Fibroblast of villous mesenchyme (primary cell): ENCODE measurements at places on chromosomes 12 and 14. TPM values are rescaled to one million over a fixed set of nuclear protein-coding genes. Genes with fewer than 3 reads are reported as not detected.

DNA sequence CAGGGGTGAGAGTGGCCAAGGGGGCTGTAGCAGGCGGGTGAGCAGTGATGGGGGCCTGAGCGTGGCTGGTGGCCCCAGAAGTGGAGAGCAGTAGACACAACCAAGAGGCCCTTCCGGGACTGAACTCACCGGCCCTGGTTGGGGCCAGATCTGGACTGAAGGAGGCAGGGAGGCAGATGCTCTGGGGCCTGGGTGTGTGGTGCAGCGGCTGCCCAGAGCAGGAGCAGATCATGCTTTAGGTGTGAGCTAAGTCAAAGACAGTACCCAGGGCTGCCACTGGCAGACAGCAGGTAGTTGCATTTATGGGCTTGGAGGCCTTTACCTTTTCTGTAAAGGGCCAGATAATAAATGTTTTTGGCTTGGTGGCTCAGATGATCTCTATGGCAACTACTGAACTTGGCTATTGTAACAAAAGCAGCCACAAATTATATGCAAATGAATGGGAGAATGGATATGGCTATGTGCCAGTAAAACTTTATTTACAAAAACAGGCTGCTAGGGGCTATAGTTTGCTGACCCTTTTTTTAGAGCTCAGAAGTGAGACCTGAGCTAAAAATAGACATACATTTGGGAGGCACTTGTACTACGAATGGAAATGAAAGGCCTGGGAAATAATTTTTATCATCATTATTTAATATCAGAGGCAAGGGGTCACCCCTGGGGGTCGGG is 25.6 kb downstream of the SETD1B start:
- DNase-seq = no peak

DNA sequence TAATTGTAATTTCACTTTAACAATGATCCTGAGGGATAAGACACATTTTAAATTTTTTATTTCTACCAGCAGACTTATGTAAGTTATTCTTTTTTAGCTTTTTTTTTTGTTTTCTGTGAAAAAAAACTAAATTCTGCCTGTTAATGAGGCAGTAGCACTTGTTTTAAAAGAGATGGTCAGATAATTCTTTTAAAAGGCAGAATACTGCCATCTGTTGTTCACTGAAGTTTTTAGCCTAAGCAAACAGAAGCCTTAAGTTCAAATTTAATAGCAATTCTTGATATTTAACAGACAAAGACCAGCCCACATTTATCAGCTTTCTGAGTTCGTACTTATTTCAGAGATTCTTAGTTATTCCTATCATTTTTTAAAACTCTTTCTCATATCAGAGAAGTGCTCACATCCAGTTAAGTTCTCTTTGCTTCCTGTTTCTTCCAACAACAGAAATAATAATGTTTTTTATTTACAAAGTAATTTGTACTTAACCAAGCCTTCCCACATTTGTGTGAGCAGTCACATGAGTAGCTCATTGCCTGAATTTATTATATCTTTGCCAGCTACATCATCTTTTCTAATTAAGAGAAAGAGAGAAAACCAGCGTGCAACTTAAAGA is 93.4 kb upstream of the SLCO1C1 start:
- peak; percentile 58 for DNase-seq

Gene AKAP5
- total RNA-seq = 1.9 and 3.0 TPM in 2 replicates

Gene NTF3
- 2.2 and 7.4 TPM in 2 replicates for total RNA-seq

- DNase-seq = no peak
These were observed 6.9 kb upstream of the NUDT14 start for GRCh38 chr14:105187935-105188524.

Gene SERPINA9
- not detected in 2 replicates for total RNA-seq

GRCh38 chr14:55832122-55832911 is 252.3 kb downstream of the KTN1 start:
- DNase-seq = no peak

- DNase-seq = peak; percentile 85
These were observed 1.0 kb downstream of the NCOR2 start for GRCh38 chr12:124566161-124566996.

Gene GARIN6
- not detected in 2 replicates for total RNA-seq

GRCh38 chr12:65308601-65309071 is 30.2 kb downstream of the MSRB3 start:
- no peak for DNase-seq

GRCh38 chr14:50520947-50521815 is 11.2 kb downstream of the MAP4K5 start:
- peak; percentile 80 for DNase-seq

- no peak for DNase-seq
These were observed 46.2 kb downstream of the DPF3 start for GRCh38 chr14:72847721-72848120.

Gene RHEBL1
- total RNA-seq = 0.64 and 0.86 TPM in 2 replicates

Gene ACSS3
- 20.3 and 26.8 TPM in 2 replicates for total RNA-seq

Gene KRT74
- not detected in 2 replicates for total RNA-seq

DNA sequence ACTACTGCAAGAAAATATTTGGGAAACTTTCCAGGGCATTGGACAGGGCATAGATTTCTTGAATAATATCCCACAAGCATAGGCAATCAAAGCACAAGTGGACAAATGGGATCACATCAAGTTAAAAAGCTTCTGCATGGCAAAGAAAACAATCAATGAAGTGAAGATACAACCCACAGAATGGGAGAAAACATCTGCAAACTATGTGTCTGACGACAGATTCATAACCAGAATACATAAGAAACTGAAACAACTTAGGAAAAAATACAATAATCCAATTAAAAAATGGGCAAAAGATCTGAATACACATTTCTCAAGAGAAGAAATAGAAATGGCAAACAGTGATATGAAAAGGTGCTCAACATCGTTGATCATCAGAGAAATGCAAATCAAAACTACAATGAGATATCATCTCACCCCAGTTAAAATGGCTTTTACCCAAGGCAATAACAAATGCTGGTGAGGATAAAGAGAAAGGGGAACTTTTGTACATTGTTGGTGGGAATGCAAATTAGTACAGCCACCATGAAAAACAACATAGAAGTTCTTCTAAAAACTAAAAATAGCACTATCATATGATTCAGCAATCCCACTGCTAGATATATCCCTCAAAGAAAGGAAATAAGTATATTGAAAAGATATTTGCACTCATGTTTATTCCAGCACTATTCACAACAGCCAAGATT is 33.8 kb upstream of the ATP2B1 start:
- DNase-seq = no peak

GRCh38 chr12:18998343-18999261 is 130.9 kb upstream of the PLEKHA5 start:
- peak; percentile 60 for DNase-seq

- no peak for DNase-seq
These were observed 52.7 kb upstream of the NR2C1 start for GRCh38 chr12:95126076-95126475.

DNA sequence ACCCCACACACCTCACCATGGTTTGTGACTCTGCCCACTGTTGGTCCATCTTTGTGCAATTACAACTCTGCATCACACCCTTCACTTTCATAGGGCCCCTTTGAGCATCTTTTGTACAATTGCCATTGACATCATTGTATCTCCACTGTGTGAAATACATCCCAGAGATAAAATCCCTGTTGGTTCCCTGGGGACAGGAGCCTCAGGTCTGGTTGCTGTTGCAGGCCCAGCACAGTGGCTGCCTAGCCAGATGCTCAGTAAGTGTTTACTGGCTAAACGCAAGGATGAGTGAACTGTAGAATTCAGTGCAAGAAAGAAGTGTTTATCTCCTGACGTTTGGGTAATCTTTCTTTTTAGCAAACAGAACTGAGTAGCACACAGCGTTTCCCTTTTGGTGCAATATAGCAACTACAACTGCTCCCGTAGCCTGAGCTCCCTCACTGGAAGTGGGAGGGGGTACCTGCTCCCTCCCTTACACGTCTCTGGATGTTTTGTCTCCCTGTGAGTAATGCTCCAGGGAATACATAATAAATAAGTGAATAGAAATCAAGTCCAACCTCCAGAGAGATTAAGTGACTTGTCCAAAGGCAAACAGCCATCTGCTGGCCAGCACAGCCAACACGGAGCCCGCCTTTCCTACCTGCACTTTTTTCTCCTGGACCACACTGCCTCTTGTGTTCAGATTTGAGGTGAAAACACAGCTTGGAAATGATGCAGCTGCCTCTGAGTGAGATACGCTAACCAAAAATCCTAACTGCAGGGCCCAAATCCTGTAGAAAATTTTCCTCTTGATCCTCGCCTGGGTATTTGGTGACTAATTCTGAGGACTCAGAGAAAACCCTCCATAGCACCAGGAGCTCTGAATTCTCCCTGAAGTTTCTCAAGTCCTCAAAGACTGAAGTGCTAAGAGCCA is 27.4 kb downstream of the GALNT16 start:
- peak; percentile 3 for DNase-seq

Gene MYF6
- total RNA-seq = not detected in 2 replicates

Gene TC2N
- 0.97 and 1.3 TPM in 2 replicates for total RNA-seq

Gene ADAM21
- total RNA-seq = under 0.01 and 0.43 TPM in 2 replicates

DNA sequence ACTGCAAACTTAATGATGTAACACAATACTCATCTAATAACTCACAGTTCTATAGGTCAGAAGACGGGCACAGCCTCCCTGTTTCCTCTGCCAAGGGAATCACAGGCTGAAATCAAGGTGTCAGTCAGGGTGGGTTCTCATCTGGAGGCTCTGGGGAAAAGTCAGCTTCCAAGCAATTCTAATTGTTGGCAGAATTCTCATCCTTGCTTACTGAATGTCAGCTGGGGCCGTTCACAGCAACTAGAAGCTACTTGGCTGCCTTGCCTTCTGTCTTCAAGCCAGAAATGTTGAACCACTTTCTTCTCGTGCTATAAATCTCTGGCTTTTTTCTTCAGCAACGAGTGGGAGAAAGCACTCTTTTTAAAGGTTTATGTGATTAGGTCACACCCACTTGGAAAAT is 80.1 kb upstream of the PDZRN4 start:
- no peak for DNase-seq

Gene MYF5
- total RNA-seq = not detected in 2 replicates

- no peak for DNase-seq
These were observed 14.5 kb upstream of the NAV3 start for GRCh38 chr12:77816196-77816595.

Gene CCDC38
- not detected in 2 replicates for total RNA-seq

DNA sequence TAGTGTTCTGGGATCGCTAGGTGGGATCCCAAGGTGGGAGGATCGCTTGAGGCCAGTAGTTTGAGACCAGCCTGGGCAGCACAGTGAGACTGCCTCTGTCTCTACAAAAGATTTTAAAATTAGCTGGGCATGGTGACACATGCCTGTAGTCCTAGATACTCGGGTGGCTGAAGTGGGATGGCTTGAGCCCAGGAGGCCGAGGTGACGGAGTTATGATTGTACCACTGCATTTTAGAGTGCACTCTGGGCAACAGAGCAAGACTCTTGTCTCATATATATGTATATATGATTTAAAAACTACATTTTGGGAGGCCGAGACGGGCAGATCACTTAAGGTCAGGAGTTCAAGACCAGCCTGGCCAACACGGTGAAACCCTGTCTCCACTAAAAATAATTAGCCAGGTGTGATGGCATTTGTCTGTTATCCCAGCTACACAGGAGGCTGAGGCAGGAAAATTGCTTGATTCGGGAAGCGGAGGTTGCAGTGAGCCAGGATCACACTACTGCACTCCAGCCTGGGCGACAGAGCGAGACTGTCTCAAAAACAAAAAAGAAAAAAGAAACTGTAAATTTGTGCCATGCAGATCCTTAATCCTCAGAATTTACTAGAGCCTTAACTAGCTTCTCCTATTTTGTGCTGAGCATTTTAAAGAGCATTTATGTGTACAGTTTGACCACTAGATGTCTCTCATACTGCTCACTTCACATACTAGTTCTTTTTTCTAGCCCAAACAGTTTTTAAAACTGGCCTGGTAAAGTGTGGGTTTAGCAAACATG is 114.8 kb downstream of the MON2 start:
- DNase-seq = peak; percentile 68

DNA sequence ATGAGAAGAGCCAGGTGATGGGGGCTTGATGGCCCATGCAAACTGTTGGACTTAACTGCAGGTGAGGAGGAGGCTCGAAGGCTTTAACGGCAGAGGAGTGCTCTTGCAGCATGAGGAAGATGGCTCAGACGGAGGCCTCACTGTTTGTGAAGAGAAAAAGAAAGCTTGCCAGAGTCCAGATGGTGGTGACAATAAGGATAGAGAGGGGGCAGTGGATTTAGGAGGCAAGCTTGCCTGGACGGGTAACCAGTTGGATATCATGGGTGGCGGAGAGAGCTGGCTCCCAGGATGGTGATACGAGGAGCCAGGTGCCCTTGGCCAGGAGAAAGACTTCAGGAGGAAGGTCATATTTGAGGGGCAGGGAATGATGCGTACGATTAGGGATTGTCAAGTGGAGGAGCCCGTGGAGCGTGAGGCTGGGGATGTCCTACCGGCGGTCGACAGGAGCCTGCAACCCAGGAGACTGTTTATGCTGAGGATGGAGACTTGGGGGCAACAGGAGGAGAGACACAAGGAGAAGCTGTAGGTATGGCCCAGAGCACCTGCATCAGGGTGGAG is 71.8 kb downstream of the CACNA1C start:
- no peak for DNase-seq

- DNase-seq = peak; percentile 85
These were observed at the start of gene PAWR for GRCh38 chr12:79690638-79691510. PAWR (minus strand) TSS chr12:79690964; CDS start chr12:79690244, 720 bp downstream.

DNA sequence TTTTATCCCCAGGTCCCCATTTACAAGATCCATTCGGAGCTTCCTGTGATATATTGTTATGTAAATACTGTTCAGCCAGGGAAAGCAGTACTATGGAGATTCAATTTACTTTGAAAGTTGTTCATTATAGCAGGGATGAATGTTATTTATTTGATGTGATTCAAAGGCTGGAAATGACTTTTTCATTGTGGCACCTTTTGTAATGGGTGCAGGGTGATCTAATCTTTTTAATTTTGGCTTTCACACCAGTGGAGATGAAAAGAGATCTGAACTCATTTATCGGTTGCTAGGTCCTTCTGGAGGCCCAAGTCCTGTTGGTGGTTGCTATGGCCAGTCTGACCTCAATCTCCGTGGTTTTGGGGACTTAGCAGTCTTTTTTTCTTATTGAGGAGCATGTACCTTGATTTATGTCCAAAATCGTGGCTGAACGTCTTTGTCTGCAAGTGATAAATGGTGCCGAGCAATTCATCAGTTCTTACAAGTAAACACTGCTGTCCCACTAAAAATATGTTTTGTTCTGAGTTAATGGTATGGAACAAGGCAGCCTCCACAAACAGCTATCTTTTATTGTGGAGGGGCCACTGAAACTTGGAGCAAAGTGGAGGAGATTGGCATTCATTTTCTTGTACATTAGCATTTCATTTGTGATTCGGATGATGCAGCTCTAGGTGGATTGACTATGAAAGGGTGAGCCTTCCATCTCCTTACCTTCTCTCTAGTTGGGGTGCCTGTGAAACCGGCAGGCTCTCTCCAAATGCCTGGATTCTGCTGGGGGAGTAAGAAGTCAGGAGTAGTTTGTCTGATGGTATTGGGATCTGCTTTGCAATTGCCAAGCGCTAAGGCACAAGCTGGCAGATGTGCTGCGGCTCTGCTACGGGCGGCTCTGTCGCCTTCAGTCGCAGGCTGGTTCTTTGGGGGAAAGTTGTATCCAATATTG is 2.0 kb downstream of the RMST start:
- no peak for DNase-seq

- DNase-seq = peak; percentile 30
These were observed 45.0 kb downstream of the SLC6A12 start for GRCh38 chr12:168763-169525.

- no peak for DNase-seq
These were observed 227.4 kb upstream of the PWP1 start for GRCh38 chr12:107458163-107458562.
